ENCODE measurements at places on chromosomes 2 and 18.

GRCh38 chr2:108492364-108492763, 41.9 kb upstream of the LIMS1 start:
- DNase-seq = no peak

- no peak for DNase-seq
Observed at GRCh38 chr2:96907115-96908041, 37.5 kb upstream of the SEMA4C start.

DNA sequence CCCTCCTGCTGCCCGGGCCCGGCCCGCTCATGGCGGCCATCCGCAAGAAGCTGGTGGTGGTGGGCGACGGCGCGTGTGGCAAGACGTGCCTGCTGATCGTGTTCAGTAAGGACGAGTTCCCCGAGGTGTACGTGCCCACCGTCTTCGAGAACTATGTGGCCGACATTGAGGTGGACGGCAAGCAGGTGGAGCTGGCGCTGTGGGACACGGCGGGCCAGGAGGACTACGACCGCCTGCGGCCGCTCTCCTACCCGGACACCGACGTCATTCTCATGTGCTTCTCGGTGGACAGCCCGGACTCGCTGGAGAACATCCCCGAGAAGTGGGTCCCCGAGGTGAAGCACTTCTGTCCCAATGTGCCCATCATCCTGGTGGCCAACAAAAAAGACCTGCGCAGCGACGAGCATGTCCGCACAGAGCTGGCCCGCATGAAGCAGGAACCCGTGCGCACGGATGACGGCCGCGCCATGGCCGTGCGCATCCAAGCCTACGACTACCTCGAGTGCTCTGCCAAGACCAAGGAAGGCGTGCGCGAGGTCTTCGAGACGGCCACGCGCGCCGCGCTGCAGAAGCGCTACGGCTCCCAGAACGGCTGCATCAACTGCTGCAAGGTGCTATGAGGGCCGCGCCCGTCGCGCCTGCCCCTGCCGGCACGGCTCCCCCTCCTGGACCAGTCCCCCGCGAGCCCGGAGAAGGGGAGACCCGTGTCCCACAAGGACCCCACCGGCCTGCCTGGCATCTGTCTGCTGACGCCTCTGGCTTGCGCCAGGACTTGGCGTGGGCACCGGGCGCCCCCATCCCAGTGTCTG, 767 bp downstream of the RHOB start:
- no peak for DNase-seq

GRCh38 chr18:55475916-55476315, 112.1 kb downstream of the TCF4 start:
- DNase-seq = no peak

- DNase-seq = no peak
Observed at GRCh38 chr2:70574109-70574508, 20.5 kb upstream of the TGFA start.
